ENCODE measurements at places on chromosomes 7 and 10.

DNA sequence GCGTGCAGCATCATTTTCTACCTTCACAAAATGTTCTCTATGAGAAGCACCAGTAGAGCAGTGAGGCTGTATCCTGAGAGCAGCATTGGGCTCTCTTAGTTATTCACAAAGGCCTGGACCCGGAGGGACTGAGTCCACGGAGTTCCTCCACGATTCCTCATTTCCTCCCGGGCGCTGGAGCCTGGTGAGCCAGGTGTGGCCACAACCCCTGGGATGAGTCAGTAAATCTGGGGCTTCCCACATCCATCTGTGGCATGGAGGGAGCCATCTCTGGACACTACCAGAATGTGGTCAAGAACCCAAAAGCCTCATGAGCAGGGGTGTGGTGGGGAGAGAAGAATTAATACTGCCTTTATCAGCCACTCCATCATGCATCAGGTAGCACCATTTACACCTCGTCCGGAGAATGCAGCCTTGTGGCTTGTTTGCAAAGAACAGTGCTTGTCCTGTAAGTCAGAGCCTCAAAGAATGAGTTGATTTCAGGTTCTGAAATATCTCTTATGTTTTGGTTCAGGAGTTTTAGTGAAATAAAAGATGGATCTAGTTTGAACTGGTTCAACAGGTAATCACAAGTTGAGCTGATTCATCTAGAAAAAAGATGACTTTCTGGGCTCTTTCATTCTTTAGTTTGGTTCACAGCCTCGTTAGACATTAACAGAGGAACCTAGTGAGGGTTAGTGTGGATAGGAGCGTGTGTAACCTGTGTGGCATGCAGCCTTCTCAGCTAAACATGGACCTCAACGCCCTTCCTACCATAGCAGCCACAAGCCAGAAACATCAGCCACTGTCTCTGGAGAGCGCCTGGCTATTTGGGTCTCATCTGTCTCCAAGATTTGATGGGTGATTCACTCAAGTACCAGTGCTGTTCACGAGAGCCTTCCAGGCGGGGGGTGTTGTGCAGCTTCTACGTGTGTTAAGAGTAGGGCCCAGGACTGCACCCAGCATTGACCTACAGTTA lies 95.2 kb downstream of the WDR37 start:
- no peak for DNase-seq

DNA sequence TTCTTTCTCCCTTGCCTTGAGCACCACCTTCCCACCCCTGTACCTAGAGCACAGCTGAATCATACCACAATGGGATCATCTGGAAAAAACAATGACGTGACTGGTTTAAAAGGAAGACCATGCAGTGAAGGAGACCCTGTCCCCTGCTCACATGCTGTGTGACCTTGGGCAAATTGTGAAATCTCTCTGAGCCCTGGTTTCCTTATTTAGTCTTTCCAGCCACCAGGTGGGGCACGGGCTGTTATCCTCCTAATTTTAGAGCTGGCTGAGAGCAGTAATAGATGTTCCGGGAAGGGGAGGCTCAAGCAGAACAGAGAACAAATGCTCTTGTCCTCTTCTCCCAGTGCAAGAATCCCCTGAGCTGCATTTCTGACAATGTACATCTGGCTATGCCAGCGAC lies 198.3 kb downstream of the RPS24 start:
- DNase-seq, result peak; percentile 50

- no peak for DNase-seq
Measured at GRCh38 chr10:96840841-96841518, 8.9 kb downstream of the LCOR start.

DNA sequence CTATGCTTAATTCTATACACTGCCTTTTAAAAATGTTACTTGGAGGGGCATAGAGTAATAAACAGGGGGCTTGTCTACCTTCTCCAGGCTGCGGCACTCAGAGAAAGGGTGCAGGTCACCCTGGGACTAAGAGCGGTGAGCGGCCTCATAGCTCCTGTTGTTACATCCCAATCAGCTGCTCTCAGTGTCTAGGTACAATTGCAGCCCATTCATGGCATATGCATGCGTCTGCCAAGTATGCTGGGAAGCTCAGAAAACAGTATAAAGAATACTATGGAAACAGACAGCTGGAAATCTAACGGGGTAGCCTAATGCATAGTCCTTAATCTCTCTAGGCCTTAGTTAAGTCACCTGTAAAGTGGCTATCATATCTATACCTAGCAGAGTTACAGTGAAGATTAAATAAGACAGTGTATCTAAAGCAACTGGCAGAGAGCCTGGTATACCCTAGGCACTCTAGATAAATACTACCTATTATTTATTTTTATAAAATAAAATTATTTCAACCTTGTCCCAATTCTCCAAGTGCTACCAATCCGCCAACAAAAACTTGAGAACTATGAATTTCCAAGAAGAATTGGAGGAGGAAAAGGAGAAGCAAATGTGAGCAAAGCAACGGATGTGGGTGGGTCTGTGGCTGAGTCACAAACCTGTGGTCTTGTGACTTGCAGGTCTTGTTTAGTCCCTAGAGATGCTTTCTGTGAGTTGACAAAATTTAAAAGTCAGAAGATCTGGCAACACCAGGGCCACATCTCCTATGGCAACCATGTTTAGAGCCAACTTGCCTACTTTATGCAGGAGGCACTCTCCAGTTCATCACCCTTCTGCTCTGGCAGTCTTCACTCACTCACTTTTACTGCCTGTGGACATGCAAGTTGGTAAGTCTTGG lies 183.0 kb downstream of the RAPGEF5 start:
- no peak for DNase-seq

DNA sequence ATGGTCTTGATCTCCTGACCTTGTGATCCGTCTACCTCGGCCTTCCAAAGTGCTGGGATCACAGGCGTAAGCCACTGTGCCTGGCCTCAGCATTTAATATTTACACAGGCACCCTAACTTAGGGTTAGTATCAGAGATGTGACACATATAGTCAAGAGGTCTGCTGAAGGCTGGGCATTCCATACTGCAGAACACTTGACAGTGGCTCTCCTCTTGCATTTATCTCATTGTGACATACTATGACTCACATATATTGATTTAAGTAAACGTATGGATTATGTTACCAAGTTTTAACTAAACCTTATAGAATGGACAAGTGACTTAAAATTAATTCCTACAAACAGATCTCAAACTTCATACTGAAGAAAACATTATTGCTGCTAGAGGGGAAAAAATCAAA lies 36.6 kb downstream of the BRAF start:
- DNase-seq, result no peak

DNA sequence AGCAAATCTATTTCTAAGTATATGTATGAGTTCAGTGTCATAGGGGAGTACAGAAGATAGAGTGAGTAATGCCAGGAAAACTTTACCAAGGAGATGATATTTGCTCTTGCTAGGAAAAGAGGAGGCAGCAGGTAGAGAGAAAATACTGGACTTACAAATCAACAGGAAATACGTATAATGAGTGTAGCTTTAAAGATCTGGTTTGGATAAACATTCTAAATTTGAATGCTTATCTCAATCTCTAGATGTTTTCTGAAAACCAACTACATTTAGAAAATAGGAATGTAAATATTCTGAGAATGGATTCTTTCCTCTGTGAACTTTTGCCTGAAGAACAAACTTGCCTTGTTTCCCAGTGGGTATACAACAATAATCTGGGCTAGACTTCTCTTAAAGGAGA lies 46.9 kb upstream of the GNAI1 start:
- DNase-seq, result no peak

- no peak for DNase-seq
Measured at GRCh38 chr7:41247143-41247865, 455.6 kb downstream of the INHBA start.

DNA sequence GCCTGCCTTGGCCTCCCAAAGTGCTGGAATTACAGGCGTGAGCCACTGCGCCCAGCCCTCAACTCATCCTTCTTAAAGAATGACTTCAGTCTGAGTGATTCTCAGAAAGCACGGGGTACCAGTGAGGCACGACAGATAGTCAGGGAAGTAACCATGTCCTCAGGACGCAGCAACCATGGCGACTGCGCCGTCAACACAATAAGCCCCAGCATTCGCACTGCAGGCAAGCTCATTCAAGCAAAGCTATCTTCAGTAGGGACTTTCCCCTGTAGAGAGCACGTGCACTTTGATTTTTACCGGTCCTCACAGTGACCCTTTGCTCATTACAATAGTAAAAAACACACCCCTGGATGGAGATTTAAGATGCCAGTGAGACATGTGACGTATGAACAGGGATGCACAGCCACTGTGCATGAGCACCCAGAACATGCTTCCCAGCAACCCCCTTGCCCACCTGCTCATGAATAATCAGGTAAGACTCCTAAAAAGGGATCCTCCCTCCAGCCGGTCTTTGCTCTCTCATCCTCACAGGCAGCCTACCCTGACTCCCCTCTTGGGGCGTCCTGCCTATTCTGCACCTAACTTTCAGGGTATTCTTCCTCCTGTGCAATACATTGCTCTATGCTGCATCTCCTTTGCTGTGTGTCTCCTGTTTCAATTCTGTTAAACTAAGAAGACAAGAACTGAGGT lies 9.1 kb downstream of the WDR86 start:
- DNase-seq, result no peak

DNA sequence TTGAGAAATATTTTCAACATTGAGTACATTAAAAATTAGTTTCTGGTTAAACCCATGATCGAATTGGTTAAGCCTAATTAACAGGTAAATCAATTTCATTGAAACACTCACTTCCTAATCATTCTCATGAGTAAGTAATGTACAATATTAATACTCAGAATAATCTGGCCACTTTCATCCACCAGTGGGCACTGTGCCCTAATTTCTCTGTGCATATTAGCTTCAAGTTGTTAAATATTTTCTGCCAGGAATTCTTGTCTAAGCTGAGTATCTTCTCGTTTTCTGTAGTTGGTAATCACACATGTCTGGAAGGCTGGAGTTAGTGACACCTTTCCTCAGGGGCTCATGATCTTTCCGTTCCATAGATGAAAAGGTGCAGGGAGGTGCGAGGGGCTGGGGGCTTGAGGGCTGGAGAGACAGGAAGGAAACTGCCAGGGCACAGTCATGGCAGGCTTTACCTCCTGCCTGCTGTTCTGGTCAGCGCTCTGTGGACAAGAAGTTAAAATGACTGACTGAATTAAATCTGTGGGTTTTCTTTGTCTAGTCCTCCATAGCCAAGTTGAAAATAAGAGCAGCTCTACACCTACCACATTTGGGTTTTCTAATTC lies 71.9 kb downstream of the WIPF3 start:
- DNase-seq, result peak; percentile 81

- DNase-seq, result no peak
Measured at GRCh38 chr7:132836746-132837145, 245.1 kb downstream of the CHCHD3 start.

- DNase-seq, result no peak
Measured at GRCh38 chr7:80593869-80594586, 44.4 kb upstream of the CD36 start.

DNA sequence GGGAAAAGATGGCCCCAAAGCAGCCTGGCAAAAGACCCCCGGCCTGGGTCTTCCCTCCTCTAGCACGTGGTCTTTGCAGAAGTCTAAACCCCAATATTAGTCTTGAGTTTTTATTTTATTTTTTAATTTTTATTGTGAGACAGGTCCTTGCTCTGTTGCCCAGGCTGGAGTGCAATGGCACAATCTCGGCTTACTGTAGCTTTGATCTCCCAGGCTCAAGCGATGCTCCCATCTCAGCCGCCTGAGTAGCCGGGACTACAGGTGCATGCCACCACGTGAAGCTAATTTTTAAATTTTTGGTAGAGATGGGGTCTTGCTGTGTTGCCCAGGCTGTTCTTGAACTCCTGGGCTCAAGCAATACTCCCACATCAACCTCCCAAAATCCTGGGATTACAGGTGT lies 40.3 kb upstream of the MXI1 start:
- no peak for DNase-seq

DNA sequence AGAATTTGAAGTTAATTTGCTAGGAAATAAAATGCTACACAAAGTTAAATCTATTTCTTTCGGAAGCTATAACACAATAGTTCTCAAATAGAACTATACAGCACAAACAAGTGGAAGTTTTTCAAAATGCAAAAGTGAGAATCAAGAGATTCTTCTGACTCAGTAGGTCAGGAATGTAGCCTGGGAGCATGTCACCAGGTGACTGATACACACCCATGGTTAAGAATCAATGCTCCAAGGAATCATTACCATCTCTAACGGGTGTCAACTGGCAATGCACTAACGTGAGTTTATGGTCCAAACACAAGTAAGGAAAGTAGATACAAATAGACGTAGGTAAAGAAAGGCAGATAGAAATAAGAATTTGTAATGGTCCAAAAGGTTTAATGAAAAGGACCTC lies 170.5 kb downstream of the SRPK2 start:
- DNase-seq, result no peak

DNA sequence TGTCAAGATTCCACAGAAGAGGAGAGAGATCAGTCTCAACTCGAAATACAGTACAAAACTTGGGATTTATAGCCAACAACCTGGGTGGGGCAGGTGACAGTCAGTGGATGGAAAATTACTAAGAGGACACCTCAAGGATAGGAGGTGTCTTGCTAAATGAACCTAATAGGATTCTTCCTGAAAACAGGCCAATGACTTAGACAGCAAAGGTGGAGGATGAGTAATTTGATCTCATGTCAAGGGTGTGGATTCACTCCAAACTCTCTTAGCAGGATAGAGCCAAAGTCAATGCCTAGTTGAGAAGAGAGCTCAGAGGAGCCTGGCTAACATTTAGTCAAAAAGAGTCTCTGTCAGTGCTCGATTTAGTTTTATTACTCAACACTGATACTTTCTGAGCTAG lies 106.7 kb upstream of the INSYN2A start:
- no peak for DNase-seq

DNA sequence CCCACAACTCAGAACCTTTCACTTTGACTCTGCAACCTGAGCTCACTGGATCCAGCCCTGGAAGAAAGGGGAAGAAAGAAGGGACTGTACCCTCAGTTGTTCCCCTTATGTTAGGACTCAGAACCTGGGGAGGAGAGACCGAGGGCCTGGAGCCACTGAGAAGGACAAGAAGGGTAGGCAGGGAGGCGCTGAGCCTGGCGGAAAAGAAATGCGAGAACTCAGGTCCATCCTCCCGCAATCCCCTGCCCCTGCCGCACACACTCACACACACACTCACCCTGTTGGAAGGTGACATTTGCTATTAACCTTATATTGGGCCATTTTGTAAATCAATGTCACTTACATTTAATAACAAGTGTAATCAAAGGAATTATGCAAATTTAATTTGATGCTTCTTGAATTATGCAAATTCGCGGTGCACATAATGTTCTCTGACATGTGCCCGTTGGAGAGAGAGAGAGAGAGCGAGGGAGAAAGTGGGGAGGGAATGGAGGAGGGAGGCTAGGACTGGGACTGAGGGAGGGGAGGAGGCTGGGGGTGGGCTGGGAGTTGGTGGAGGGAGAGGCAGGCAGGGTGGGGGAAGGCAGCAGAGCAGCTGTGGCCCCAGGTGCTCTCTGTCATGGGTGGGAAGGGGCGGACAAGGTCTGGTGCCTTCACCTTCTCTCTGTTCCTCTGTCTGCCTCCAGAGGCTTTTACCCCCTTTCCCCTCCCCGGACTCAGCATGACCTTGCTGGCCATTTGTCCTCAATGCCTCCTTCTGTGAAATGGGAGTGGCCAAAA lies 99.6 kb upstream of the PAX2 start:
- DNase-seq, result no peak

- DNase-seq, result no peak
Measured at GRCh38 chr7:4755045-4755444, 20.4 kb upstream of the AP5Z1 start.

GRCh38 chr10:61896854-61897661 lies 4.4 kb upstream of the ARID5B start:
- peak; percentile 78 for DNase-seq
